ENCODE measurements at places on chromosomes 7 and 10. TPM values are rescaled to one million over a fixed set of nuclear protein-coding genes. Genes with fewer than 3 reads are reported as not detected.

Gene DENND2A
- 48.0 TPM for polyA plus RNA-seq

Gene LIPN
- polyA plus RNA-seq: not detected

Gene PON1
- 0.17 TPM for polyA plus RNA-seq

Gene GJD4
- polyA plus RNA-seq: 3.0 TPM

GRCh38 chr10:76034353-76035205 lies 603.2 kb downstream of the LRMDA start:
- DNase-seq: peak; percentile 50

GRCh38 chr10:110699859-110700468 lies 55.8 kb downstream of the RBM20 start:
- DNase-seq: no peak

Gene H2BK1
- not detected for polyA plus RNA-seq

DNA sequence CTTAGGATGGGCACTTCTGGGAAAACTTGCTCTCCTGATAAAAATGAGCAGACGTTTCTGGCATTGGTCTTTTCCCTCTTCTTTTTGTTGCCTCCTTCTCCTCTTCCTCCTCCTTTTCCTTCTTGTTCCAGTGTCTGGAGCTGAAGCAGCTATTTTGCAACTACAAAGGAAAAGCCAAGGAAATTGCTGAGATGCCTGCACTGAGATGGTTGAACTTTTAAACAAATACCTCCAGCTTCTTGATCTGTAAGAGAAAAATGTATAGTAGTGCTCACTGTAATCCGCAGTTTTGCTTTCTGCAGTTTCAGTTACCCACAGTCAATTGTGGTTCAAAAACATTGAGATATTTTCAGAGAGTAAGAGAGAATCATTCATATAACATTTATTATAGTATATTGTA lies 7.5 kb upstream of the SND1 start:
- no peak for DNase-seq

Gene ANKRD1
- 82.3 TPM for polyA plus RNA-seq

GRCh38 chr7:76091506-76091905 lies 43.6 kb downstream of the MDH2 start:
- DNase-seq: no peak

DNA sequence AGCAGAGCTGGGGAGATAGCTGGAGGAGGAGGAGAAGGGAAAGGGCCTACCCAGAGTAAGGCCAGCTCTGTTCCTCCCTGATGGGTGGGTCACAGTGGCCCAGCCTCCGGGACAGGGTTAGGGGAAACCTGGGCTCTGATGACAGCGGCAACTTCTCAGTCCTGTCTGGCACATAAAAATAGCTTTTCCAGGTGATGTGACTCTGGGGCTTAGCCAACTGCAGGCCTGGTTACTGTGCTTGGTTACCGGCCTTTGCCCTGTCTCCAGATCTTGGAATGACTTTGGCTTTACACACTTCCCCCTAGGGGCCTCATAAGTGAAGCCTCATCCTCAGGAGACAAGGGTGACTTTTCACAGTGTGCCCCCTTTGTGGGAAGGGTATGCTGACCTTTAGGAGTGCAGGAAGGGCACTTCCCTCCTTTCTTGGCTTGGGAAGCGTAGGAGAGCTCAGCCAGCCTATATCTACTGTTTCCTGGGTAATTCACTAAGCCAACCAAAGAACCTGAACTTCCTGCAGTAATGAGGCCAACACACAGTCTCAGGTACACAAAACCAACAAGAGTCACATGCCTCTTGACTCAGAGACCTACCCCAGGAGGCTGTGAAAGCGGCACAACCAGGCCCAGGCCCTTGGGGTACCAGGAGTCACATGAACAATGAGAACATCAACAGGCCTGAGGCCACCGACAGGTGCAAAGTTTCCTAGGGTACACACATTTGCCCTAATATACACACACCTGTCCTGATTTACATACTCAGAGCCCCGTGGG lies 11.7 kb upstream of the HILPDA start:
- DNase-seq: no peak

Gene CDCA7L
- 21.3 TPM for polyA plus RNA-seq

GRCh38 chr7:42910306-42910705 lies 1.6 kb downstream of the C7orf25 start:
- no peak for DNase-seq

GRCh38 chr7:123533929-123534382 lies 439 bp downstream of the IQUB start:
- DNase-seq: peak; percentile 2

GRCh38 chr7:140219672-140220524 lies 43.1 kb upstream of the KDM7A start:
- no peak for DNase-seq

GRCh38 chr7:46513447-46513848 lies 592.4 kb upstream of the IGFBP3 start:
- no peak for DNase-seq

- DNase-seq: no peak
Observed at GRCh38 chr7:136526408-136527105, 341.9 kb upstream of the CHRM2 start.

Gene ADRA2A
- polyA plus RNA-seq: 4.1 TPM

- peak; percentile 87 for DNase-seq
Observed at GRCh38 chr7:70356787-70357328, 758.6 kb downstream of the AUTS2 start.

Gene SH2B2
- polyA plus RNA-seq: 11.4 TPM

GRCh38 chr10:25112016-25112415 lies 62.8 kb upstream of the GPR158 start:
- DNase-seq: no peak

Gene FAM20C
- polyA plus RNA-seq: 40.5 TPM

DNA sequence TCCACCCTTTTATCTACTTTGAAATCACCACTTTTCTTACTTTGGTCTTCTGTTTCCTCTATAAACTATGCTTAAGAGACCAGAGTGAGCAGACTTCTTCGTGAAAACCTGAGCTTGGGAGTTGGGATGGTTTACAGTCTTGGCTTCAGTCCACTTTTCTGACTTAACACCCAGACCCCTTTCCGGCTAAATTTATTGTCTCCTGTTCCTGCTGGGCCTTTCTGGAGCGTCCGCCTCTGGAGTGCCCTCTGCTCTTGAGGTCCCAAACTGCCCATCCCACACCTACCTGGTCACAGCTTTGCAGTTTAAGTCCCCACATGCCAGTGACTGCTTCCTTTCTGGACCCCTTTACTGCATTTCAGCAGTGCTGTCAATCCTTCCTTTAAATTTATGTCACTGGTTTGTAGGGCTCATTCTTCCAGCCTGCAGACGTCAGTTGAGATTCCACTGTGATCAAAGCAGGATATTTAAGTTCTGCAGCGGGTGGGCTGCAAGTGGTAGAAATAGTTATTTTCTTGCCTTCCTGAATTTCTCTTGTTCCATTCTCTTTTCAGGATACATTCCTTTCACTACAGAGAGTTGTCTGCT lies 80.3 kb downstream of the KAT6B start:
- no peak for DNase-seq

GRCh38 chr10:112333452-112333851 lies 40.5 kb upstream of the ACSL5 start:
- DNase-seq: no peak

DNA sequence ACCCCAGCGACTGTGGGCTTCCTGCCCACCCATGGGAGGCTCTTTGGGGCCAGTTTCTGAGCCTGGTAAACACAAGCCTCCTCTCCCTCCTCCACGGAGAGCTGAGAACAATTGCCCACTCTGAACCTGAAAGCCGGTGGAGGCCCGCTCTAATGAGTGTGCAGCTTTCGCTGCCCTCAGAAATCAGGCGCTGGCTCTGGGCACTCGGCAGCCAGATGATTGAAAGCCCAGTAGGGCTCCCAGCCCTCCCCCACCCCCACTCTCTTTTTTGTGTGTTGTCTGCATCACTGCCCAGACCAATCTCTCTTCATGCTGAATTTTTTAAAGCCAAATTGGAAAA lies 438.9 kb downstream of the RPS24 start:
- DNase-seq: no peak

Gene PLAU
- 27.3 TPM for polyA plus RNA-seq

DNA sequence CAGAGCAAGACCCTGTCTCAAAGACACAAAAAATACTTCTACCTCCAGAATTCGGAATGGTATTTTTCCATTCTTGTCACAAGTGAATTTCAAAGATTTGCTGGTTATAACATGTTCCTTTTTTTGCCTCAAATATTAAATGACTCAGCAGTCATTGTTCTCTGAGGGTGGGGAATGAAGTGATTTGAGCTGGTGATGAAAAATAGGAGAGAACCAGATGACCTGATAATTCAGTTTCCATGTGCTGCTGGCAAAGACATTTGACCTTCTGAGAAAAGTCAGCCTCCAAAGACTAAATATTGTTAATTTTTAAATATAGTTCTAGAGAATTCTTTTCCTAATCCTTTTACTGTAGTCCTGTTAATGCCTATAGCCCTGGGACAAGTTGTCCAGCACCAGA lies 78.9 kb downstream of the CACNB2 start:
- no peak for DNase-seq

DNA sequence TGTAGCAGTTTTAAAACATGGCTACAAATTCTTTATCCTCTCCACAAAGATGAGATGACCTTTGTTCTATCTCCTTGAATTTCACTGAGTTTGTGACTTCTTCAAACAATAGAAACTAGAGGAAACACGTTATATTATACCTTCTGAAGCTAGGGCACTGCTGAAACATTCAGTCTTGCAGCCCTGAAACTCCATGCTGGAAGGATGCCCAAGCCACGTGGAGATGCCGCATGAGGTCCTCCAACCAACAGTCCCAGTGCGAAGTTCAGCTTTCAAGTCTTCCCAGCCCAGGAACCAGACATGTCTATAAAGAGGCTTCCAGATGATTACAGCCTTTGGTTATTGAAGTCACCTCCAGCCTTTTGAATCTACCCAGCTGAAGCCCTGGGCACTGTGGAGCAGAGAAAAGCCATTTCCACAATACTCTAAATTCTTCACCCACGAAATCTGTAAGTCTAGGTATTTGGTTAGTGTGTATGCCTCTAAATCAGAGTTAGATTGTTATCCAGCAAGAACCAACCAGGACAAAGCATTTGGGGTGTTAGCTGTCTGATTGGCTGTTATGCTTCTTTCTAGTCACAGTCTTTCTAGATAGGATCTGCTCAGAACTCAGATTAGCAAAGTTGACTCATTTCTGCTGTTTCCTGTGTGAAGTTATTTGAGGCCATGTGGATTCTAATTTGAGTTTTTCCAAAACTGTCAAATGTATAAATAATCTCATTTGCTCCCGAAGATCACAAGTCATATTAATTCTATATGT lies 186.5 kb upstream of the TMEM72 start:
- DNase-seq: no peak

DNA sequence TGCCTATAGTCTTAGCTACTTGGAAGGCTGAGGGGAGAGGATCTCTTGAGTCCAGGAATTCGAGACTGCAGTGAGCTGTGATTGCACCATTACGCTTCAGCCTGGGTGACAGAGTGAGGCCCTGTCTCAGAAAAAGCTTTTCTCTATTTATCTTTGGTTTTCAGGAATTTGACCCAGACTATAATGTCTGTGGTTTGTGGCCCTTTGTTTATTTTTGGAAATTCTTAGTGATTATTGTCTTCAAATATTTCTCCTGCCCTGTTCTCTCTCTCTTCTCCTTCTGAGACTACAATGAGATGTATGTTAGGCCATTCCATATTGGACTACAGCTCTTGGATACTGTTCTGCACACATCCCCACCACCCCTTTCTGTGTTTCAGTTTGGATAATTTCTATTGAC lies 4.7 kb downstream of the MUC12 start:
- no peak for DNase-seq

DNA sequence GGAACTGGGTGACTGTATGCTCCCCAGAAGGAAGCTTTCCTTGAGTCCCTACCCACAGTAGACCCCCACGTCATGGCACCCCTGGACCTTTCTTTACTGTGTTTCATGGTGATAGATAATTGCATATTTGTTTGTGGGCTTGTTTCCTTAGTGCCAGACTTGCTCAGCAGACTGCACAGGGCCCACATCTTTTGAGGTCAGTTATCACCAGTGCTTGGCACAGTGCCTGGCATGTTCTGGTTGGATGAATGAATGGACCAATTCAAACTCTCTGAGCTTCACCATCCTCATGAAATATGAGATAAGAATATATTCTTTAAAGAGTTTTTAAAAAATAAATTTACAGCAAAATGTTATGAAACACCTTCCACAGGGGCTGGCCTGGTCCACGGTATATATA lies 78.4 kb upstream of the EMX2 start:
- DNase-seq: no peak

Gene CNNM1
- not detected for polyA plus RNA-seq

DNA sequence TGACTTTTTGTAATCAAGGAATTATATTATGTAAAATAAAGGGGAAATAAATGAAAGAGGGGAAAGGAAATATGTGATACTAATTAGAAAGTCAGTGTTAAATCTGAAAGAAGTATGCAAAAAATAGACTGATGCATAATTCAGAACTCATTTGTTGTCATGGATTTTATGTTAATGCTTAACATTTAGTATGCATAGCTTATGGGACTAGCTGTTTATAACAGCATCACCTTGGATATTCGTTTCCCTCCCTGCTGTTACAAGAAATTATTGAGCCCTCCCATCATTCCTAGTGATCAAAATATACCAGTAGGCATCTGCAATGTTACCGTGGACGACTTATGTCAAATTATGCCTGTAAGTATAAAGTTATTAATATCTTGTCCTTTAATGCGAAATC lies 85.9 kb downstream of the HECTD2 start:
- DNase-seq: no peak

Gene CD36
- polyA plus RNA-seq: 298 TPM

- no peak for DNase-seq
Observed at GRCh38 chr7:117195361-117196029, 127.4 kb downstream of the WNT2 start.

- DNase-seq: no peak
Observed at GRCh38 chr10:117409549-117410305, 34.5 kb upstream of the PDZD8 start.

Gene VPS37D
- 2.4 TPM for polyA plus RNA-seq

Gene PARD3
- polyA plus RNA-seq: 35.1 TPM

DNA sequence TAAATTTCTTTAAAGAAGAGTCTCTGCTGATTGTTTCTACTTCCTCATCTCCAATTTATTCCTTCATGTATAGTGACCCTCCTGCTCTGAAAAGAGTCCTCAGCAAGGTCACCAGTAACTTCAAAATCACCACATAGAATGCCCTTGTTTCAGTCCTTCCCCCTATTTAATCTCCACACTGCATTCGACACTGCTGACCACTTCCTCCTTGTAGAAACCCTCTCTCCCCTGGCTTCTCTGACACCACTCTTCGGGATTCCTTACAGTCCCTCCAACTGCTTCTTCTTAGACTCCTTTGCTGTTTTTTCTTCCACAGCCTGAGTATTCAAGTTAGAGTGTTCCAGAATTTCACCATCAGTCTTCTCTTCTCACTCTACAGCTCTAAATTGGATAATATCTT lies 89.5 kb downstream of the VPS41 start:
- no peak for DNase-seq

DNA sequence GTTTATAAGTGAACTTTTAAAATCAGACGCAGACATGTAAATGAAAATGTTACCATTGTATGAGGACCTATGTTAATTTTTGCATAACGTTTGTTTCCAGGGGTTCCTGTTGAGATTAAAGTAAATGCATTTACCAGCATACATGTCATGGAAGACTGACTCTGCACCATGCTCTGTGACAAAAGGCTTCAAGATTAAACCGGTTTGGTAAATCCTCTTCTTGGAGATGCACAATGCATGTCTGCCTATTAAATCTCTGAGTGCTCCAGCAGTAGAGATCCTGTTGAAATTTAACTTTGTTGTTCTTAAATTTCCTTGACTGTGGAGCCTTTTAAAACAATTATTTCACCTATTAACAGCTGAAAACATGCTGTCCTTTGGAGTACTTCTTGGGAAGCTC lies 36.5 kb upstream of the JAZF1 start:
- DNase-seq: no peak

Gene STK31
- 0.88 TPM for polyA plus RNA-seq

Gene PTCD1
- 2.4 TPM for polyA plus RNA-seq

Gene HOXA13
- polyA plus RNA-seq: not detected
